ENCODE measurements at places on chromosomes 11 and 22. TPM values are rescaled to one million over a fixed set of nuclear protein-coding genes. Genes with fewer than 3 reads are reported as not detected.

DNA sequence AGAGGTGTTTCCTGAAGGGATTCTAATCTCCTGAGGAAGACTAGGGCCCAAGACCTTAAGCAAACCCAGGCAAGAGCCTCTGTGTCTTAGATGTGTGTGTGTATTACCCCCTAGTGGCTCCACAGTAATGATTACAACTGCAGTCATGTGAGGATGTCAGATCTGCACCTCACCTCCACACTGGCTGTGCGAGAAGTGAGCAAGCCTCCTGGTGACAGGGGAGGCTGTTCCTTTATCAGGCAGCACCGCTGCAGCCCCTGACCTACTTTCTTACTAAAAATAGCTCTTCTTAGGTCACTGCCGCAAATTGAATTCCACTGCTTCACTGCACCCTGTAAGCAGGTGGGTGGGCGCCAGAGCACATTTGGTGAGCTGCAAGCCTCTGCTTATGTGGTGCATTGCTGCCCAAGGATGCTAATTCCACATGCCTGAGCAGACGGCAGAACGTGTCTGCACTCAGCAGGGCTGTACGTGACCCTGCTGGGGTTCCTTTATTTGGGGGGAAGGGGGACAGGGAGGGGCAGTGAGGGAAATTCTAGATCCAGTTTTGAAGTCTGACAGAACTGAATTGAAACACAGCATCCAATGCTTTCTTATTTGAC lies 112.4 kb downstream of the KCNC1 start:
- DNase-seq = no peak
- no peaks in the 10 kb centered on the region for H3K4me1 ChIP-seq
- no peaks in the 10 kb centered on the region for H3K27me3 ChIP-seq

GRCh38 chr22:35824256-35824655 lies 106.6 kb downstream of the APOL5 start:
- peaks cover 11% of the 10 kb centered on the region for H3K4me1 ChIP-seq
- DNase-seq = no peak
- H3K27ac ChIP-seq = no peak overlapping the region
- H3K27me3 ChIP-seq = no peaks in the 10 kb centered on the region
- no peak overlapping the region for H3K4me3 ChIP-seq
- no peaks in the 10 kb centered on the region for H3K36me3 ChIP-seq

- no peak for DNase-seq
- H3K36me3 ChIP-seq = no peaks in the 10 kb centered on the region
- H3K27ac ChIP-seq = no peak overlapping the region
- no peaks in the 10 kb centered on the region for H3K27me3 ChIP-seq
- no peaks in the 10 kb centered on the region for H3K4me1 ChIP-seq
These were observed 9.2 kb upstream of the GLB1L2 start for GRCh38 chr11:134322553-134322952.

GRCh38 chr11:116505298-116506262 lies 267.2 kb downstream of the BUD13 start:
- H3K4me1 ChIP-seq = no peaks in the 10 kb centered on the region
- H3K27ac ChIP-seq = no peak overlapping the region
- no peaks in the 10 kb centered on the region for H3K36me3 ChIP-seq
- peaks cover 11% of the 10 kb centered on the region for H3K27me3 ChIP-seq

Gene MFRP
- total RNA-seq = not detected

Gene PNPLA3
- total RNA-seq = 3.7 TPM

Gene OR56A1
- not detected for total RNA-seq

Gene CBX7
- 62.7 TPM for total RNA-seq

Gene TREH
- 0.46 TPM for total RNA-seq

Measured in upper lobe of right lung (tissue), 1 donor.